ENCODE measurements at places on chromosomes 4 and X. TPM values are rescaled to one million over a fixed set of nuclear protein-coding genes. Genes with fewer than 3 reads are reported as not detected.

DNA sequence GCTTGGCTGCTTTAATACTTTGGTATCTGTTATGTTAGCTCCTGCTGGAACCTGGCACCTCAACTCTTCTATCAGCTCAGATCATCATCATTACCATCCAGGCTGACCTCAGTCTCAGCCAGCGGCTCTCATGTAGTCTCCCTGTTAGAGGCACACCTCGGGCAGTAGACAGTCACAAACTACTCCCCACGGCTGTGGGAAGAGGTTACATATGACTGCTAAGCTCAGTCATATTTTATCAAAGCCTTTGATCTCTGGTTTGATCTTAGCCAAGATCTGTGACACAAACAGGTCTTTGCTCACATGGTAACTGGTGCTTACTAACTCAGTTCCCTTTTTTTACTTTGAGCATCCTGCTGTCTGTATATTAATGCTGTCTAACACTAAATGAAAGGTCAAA, 384.9 kb downstream of the CENPC start:
- no peak for DNase-seq

DNA sequence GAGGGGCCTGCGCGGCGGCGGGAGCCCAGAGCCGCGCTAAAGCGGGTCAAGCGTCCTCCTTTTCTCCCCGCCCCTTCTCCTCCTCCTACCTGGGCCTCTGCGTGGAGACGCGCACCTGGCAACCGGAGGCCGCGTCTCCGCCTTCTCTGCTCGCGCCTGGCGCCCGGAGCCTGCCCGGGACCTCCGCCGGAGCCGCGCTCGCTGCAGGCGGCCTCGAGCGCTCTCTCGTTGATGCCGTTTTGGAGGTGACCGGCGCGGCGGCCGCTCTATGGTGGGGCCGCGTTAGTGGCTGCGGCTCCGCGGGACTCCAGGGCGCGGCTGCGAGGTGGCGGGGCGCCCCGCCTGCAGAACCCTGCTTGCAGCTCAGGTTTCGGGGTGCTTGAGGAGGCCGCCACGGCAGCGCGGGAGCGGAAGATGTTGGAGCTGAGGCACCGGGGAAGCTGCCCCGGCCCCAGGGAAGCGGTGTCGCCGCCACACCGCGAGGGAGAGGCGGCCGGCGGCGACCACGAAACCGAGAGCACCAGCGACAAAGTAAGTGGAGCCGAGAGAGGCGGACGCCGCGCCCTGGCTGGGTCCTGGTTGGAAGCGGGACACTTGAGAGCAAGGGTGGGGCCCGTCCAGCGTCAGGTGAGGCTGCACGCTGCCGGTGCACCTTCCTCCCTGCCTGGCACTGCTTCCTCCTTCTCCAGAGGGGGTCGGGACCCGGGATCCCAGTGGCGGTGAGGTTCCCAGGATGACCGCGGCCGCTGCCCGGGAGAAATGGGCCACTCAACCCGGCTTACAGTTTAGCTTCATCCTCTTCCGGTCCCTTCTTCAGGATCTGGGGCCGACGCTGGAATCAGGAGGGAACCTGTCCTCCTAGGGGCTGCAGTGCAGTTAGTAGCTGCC, at the start of gene CDS1:
CDS1 (plus strand) TSS at position 140 of the 888 bp plus-strand sequence; CDS start at position 415, 275 bp downstream.
- no peak for DNase-seq

DNA sequence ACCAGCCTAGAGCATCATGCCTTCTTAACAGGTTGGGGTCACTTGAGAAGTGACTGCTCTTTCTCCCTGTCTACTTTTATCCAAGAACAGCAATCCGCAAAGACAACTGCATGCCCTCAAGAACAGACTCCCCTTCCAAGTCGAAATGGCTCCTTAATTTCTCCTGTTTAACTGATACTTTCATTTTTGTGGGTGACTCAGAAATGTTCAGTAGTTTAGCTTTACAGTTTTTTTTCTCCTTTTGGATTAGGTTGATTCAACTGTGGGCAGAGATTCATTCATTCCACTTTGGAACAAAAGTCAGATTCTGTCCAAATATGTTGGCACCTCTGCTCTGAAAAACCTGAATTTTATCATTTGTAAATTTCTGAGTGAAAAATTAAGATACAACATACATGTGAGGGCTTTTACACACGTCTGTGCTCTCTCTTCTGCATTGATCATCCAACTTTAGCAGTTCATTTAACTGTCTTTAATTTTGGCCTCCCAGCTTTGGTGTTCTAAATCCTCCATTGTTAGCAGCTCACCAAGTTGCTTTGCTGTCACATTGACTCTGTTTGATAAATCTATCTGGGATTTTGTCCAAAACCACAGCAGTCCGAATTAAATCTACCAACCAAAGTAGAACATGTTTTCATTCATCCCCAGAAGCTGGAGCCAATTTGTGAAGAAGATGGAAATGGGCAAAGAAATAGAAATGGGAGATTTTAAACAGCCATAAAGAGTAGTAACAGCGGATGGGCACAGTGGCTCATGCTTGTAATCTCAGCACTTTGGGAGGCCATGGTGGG, 50.0 kb downstream of the HOPX start:
- no peak for DNase-seq

DNA sequence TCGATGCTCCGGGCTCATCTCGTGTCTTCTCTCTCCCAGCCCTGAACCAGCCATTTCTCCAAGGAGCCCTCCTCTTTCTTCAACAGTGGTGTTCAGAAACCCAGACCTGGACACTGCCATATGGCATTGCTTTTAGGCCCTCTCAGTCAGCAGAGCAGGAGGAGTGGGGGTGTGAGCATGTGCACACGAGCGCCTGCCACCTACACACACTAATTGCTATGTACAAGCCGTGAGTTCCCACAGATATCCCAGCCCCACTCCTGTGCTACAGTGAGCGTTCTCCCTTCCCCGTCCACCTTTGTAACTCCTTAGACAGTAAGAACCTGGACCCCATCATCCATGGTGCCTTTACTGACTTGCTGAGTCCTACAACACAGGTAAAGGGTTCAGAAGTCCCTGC, 53.8 kb downstream of the TNIP2 start:
- DNase-seq = no peak

DNA sequence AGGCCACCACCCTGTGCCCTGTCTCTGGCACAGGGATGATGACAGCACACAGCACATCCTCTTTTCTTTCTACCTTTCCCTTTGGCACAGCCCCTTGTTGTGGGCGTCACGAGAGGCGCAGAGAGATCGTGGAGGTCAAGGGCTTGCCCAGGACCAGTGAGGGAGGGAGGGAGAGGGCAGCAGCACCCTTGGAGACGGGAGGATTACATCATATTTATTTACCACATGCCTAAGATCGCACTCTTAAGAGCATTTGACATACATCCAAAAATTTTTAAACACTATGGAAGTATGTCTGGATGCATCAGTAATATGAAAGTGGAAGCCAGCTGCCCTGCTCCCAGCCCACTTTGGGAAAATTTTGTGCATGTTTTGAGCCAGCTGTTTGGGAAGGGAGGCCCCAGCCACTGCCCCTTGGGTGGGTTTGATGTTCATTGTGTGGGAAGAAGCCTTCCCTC, 12.7 kb downstream of the WFS1 start:
- peak; percentile 78 for DNase-seq

DNA sequence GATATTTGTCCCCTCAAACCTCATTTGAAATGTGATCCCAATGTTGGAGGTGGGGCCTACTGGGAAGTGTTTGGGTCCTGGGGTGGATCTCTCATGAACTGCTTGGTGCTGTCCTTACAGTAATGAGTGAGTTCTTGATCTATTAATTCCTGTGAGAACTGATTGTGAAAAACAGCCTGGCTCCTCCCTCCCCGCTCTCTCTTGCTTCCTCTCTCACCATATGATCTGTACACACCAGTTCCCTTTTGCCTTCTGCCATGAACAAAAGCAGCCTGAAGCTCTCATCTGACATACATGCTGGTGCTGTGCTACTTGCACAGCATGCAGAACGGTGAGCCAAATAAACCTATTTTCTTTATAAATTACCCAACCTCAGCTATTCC, 11.2 kb upstream of the YIPF7 start:
- no peak for DNase-seq

DNA sequence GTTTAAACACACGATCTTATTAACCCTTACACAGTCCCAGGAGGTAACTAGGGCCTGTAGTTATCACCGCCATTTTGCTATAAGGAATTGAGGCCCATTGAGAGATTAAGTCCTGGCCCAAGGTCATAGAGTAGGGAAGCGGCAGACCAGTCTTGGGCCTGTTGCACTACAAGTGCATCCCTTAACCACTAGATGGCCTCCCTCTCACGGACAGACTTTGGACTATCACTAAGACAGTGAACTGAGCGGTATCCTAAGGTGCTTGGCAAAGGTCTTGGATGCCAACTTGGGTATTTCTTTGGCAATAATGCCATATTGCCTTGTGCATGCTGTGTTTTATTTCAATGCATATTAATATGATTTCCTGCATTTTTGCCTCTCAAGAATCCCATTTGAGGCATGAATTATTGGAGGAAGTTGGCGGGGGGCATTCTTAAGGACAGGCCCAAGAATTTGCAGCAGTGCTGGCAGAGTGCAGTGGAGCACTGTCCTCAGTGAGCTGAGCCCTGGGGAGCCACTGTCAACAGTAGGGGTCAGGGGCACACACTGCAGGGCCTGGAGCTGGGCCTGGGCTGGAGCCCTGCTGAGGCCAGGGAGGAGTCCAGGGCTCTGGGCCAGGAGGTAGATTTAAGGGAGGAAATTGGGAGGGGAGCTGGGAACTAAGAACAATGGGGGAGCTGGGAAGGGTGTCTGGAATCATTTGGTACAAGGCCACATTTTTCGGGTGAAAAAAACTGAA, 147.4 kb downstream of the SMIM20 start:
- DNase-seq = peak; percentile 69

GRCh38 chr4:7879127-7879526, 60.5 kb downstream of the AFAP1 start:
- DNase-seq = no peak

DNA sequence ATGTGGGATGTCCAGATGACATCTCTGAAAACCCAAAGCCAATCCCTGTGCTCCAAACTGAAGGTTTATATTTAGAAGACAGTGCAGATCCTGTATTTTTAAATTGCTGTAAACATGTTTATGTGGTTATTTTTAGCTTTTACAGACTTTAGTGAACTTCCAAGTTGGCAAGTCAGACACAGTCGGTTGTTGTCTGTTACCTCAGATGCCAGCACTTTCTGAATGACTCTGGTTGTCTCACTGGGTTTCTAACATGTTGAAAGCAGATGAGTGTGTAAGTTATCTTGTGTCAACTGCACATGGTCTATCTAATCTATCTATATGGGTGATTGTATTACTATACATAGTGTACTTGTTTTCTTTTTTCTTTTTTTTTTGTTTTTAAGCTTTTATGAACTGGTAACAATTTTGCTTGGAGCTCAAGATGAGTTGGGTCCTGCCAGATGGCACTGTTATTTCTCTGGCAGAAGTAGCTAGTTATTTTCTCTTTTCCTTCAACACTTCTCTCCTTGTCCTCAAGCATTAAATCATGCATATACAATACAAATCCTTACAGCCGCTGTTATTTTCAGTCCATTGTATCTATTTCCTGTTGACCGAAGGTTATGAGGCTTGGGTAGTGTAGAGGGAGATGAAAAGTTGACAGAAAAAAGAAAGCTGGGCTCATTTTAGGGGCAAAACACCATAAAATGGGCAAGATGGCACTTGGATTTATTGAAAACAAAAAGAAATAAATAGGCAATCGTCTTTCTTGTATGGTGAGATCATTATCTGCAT, 66.3 kb downstream of the GAB1 start:
- DNase-seq = no peak

DNA sequence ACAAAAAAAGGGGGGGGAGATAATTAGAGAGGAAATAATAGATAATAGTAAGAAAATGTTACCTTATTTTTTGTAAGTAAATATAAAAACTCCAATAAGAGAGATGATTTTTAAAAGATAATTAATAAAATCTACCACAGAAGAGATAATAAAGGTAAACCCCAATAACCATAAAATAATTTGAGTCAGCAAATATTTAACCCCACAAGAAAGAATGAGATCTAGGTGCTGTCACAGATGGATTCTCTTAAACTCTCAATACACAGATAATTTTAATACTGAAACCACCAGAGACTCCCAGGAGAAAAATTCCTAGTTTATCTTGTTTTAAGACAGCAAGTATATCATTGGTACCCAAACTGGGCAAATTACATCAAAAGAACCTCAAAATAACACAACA, 341.4 kb downstream of the ANK2 start:
- DNase-seq = no peak

- peak; percentile 90 for DNase-seq
These were observed 75.9 kb upstream of the CAMK2D start for GRCh38 chr4:113837397-113837796.

- peak; percentile 71 for DNase-seq
These were observed 15.7 kb upstream of the BANK1 start for GRCh38 chr4:101774807-101775206.

DNA sequence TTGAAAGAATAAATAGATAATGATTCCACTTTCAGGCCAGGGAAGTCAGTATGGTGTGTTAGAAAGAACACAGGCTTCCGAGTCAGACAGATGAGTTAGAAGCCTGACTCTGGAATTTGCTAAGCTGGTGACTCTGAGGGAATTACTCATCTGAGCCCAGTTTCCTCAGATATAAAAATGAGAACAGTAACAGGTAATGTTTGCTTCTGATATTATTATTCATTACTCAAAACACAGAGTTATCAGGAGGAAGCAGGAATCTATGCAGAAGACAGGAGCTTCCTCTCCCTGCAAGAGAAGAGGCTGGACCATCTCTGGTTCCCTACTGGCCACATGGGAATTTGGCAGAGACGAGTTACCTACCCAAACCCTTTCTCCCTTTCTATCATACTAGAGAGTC, 163.1 kb downstream of the EVC2 start:
- no peak for DNase-seq

DNA sequence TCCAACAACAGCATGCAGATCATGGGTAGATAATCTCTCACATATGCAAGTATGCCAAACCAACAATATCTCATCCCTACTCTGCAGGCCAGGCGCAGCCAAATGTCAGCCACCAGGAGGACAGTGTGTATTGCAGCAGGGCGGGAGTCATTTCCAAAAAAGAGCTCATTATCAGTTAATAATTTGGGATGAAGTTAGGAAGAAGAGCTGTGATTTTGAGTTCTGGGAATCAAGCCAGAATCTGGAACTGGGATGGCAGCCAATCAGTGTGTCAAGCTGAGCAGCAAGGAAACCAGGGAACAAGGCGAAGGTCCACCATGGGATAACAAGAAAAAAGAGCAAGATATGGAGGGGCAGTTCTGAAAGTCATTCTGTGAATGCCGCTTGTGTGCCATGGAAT, 88.2 kb upstream of the CAMK2D start:
- peak; percentile 19 for DNase-seq

ALB gene
- not detected for total RNA-seq

FAM53A gene
- 0.86 TPM for total RNA-seq

NPY2R gene
- not detected for total RNA-seq

OPRPN gene
- not detected for total RNA-seq

TMPRSS11E gene
- not detected for total RNA-seq

ERVMER34-1 gene
- total RNA-seq = 0.32 TPM

ARR3 gene
- total RNA-seq = not detected

AGA gene
- total RNA-seq = 26.3 TPM

HOPX gene
- under 0.01 TPM for total RNA-seq

VSIG4 gene
- total RNA-seq = not detected

All from fibroblast of villous mesenchyme (primary cell).